ENCODE measurements at places on chromosomes 1 and 21. TPM values are rescaled to one million over a fixed set of nuclear protein-coding genes. Genes with fewer than 3 reads are reported as not detected.

The PRELP gene
- 19.7 TPM for total RNA-seq

The CD58 gene
- 34.1 TPM for total RNA-seq

- no peak for DNase-seq
Observed at GRCh38 chr21:43034101-43034500, 41.5 kb downstream of the CBS start.

DNA sequence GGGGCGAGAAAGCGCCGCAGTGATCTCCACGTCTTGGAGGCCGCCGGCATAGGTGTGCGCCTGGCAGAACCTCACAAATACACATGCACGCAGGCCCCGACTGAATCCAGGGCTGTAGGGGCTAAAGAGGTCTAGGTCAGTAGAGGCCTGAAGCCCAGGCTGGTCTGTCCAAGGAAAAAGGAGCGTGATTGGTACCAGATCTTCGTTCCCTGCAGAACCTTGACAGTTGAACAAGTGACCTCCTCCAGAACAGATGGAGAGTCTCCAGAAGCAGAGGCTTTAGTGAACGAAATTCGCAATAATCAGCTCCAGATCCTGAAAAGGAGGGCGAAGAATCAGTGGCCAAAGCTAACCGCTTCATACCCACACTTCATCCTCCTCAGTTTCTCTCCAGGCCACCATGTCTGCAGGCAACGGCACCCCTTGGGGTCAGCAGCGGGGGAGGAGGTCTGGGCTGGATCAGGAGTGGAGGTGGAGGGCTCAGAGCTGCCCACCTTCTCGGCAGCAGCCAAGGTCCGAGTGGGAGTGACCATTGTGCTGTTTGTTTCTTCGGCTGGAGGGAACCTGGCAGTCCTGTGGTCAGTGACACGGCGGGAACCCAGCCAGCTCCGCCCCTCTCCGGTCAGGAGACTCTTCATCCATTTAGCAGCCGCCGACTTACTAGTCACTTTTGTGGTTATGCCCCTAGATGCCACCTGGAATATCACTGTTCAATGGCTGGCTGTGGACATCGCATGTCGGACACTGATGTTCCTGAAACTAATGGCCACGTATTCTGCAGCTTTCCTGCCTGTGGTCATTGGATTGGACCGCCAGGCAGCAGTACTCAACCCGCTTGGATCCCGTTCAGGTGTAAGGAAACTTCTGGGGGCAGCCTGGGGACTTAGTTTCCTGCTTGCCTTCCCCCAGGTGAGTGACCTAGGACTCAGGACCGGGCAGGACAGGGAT lies 749 bp upstream of the PEX11B start:
- peak; percentile 78 for DNase-seq

Data from left colon (tissue), 2 donors.